Naive thymus-derived CD8-positive, alpha-beta T cell (primary cell): ENCODE measurements at places on chromosomes 1 and 21.
A peak's percentile ranks its signal among the peaks of the same experiment; 100 is the strongest.

GRCh38 chr21:38567335-38567969, 69.2 kb upstream of the ERG start:
- DNase-seq: no peak

DNA sequence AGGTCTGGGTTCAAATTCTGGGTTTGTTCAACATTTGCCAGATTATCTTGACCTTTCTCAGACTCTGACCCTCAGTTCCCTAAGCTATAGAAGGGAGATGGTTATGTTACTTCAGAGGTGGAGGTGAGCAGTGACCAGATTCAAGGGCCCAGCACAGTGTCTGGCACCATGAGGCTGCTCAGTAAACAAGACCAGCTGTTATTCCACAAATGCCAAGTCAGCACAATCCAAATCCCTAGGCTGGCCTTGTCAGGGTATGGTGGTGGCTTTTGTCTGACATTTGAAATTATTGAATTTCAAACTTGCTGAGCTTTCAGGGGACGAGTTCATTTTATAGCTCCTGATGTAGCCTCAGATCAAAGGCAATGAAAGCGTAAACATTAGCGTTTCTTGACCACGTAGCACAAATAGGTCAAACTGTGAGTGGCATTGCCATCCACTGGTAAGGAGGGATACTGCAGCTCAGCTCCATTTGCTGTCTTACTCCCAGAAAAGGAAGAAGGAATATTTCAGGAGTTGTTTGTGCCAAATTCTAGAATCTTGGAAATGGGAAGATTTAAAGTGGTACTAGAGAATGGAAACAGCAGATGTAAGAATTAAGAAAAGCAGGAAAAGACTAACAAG, 94.3 kb upstream of the EDN2 start:
- no peak for DNase-seq

DNA sequence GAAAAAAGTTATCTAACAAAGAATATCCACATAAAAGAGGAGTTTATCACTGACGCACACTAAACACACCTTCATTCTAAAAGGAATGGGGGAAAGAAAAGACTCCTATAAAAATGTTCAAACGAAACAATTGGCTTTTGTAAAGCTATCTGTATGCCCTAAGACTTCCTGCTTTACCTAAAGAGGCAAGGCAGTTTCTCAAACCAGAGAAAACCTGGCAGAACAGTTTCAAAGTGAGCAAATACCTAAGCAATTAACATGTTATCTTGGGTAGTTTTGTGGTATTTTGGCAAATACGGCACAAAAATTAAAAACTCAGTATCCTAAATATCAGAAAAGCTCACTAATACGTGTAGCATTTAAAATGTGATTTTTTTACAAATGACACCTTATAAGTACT, 1.9 kb downstream of the PUM1 start:
- no peak for DNase-seq

GRCh38 chr1:84763912-84764680, 73.8 kb upstream of the SSX2IP start:
- DNase-seq: no peak

DNA sequence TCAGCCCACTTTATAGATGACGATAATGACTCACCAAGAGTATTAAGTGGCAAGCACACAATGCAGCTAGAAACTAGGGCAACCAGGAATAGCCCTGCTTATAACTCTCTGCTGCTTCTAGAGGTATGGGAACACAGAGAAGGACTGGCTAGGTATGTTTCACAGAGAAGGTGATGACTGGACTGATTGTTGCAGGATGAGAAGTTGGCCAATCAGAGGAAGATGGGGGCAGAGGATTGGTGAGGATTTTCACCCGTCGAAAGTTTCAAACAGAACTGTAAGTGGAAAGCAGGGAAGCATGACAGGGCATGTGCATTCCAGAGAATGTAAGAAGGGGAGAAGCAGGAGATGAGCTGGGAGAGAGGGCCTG, 222.4 kb upstream of the JUN start:
- no peak for DNase-seq

- DNase-seq: no peak
These were observed 13.2 kb downstream of the ODF2L start for GRCh38 chr1:86382878-86383277.

- no peak for DNase-seq
These were observed 121.7 kb downstream of the ATF6 start for GRCh38 chr1:161887730-161888287.

DNA sequence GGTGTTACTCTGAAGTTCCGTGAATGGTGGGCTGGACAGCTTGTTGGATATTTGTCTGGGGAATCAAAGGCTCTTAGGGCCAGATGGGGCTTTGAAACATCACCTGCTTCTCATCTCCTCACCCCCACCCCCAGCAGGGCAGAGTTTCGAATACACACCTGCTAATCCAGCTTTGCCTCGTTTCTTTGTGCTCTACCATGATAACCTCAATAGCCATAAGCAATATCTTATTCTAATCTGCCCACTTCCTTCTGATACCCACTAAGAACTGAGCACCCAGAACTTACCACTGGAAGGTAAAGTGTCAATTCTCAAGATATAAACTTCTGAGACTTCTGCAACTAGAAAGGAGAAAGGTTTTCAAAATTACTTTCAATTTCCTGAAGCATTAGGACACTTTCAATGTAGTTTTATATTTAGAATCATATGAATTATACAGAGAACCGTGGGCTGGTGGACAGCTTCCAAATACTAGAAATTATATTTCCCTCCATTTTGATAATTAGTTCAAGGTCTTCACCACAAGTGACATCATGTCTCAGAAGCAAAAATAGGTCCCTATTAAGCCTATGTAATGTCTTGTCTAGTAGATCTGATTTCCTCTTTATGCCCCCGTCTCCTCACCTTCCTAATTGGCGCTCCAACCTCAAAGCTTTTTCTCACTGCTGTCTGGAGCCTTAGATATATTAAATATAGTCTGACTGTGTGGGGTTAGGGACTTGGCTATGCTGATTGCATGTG, 64.4 kb upstream of the NEK2 start:
- peak; percentile 23 for DNase-seq

GRCh38 chr1:116833718-116834117, 76.0 kb upstream of the PTGFRN start:
- DNase-seq: no peak

- no peak for DNase-seq
These were observed 84.4 kb downstream of the PCNX2 start for GRCh38 chr1:233211106-233211505.

DNA sequence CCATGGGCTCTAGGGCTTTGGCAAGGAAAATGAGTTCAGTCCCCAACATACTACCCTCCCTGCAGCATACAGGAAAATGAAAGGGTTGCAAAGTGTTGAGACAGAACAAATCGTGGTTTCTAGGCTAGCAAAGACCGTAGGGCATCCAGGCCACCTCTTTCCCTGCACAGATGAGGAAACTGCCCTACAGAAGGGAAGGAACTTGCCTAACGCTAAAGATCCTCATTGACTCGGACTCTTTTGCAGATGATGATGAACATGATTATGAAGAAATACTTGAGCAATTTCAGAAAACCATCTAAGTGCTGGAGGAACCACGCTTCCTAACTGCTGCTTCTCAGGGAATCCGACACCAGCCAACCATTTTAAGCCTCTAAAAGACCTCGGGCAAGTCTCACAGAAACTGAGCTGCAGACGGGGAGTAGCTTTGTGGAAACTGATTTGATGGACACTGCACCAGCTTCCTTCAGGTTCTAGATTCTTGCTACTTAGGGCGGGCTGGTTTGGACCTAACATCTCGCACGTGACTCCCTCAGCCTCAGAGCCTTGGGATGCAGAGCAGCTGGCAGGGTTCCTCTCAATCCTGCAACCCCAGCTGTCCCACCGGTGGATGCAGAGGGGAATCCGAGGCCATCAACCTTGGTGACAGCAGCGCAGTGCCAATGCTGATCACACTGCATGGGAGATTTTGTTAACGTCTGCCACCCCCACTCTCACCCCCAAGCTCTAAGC, 13.4 kb downstream of the THEMIS2 start:
- no peak for DNase-seq

GRCh38 chr1:3579626-3580025, 31.7 kb downstream of the MEGF6 start:
- no peak for DNase-seq

- DNase-seq: no peak
These were observed 18.1 kb downstream of the SIPA1L2 start for GRCh38 chr1:232611834-232612233.

GRCh38 chr1:119045096-119045746, 57.1 kb upstream of the TBX15 start:
- no peak for DNase-seq

- DNase-seq: no peak
These were observed 95.4 kb upstream of the USP24 start for GRCh38 chr1:55310505-55310971.

GRCh38 chr1:76587212-76587611, 280.1 kb upstream of the ST6GALNAC5 start:
- no peak for DNase-seq

- no peak for DNase-seq
These were observed 17.1 kb upstream of the A3GALT2 start for GRCh38 chr1:33338048-33338439.

DNA sequence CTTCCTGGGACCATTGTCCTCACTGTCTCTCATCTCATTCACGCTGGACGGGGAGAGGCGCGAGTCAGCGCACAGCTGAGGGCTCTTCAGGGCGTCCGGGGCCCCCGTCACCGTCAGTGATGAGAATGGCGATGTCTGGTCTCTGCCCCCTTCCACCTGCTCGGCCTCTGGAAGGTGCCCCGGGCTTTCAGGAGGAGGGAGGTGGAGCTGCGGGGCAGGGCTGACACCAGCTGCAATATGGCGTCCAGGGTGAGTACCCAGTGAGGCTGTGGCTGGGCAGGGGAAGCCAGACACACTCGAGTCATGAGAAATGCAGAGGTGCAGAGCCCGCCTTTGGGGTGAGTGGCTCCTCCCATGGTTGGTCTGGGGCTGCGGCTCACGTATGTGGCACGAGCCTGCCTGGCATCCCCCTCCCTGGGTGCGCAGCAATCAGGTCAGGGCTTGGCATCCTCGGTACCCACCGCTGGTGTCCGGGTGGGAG, 15.1 kb downstream of the MORN1 start:
- DNase-seq: no peak

DNA sequence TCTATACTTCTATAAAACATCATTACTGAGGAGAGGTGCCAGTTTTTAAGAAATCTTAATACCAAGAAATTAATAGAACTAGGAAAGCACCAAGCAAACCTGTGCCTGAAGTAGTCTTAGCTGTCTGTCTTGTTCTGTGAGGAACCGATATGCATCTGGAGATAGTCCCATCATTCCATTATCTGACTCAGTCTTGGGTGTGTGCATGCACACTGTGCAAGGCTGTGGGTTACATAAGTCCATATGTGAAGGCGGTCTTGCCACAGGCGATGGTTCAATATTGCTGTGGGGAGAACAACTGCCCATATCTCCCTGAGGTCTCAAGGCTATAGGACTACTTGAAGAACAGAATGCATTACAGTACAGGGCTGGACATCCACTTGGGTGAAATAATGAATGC, 33.8 kb downstream of the STIL start:
- DNase-seq: no peak

DNA sequence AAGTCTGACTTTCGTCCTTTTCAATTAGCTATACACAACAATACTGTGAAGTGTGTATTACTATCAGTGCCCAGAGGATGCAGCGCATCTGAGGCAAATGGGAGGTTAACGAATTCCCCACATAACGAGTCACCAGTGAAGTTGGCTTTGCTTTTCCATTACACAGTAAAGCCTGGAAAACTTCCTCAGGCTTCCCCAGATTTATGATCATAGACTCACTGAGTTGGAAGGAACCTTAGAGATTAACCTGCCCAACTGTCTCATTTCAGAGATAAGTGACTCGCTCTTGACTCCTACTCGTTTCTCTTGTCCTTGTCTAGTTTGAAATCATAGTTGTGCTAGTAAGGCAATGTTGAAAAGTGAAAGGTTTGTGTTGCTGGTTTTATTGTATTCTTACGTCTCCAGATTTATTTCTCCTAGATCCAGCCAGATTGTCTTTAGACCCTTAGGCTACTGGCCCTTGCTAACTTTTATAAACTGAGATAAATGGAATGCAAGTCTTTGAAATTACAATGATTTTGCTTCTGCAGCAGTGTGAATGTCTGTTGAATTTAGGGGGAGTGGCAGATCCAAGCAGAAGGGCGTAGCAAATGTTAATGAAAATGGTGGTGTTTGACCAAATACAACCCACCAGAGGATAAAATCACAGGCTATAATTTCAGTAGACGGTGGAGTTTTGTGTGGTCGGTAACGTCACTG, 17.3 kb downstream of the S1PR1 start:
- no peak for DNase-seq

DNA sequence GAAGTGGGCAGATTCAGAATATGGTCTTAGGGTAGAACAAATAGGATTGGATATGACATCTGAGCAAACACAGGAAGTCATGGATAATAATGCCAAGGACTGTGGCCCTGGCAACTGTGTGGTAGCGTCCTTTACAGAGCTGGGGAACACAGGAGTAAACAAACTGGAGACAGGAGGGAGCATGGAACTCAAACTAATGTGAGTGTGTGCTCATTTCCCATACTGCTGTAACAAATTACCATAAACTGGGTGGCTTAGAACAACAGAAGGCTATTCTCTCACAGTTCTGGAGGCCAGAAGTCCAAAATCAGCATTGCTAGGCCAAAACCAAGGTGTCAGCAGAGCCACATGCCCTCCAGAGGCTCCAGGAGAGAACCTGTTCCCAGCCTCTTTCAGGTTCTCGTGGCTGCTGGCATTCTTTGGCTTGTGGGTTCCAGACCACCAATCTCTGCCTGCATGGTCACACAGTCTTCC, 106.4 kb downstream of the TGFBR3 start:
- DNase-seq: no peak

DNA sequence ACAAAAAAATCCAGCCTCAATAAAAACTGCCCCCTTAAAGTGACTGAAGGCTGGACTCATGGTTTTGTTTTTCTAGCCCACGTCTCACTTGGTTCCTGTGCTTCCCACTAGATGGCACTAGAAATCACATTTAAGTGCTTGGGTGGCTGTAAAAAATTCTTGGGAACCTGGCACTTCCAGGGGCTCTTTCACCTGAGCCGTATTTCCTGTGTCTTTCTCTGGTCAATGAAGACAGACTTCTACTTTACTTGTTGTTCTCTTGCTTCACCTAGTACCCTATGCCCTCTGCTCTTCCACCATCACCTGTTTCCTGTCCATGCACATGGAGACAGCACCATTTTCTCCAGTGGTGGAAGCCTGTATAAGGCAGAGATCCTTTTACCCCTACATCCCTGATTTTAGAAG, 20.0 kb downstream of the METTL13 start:
- DNase-seq: peak; percentile 26

DNA sequence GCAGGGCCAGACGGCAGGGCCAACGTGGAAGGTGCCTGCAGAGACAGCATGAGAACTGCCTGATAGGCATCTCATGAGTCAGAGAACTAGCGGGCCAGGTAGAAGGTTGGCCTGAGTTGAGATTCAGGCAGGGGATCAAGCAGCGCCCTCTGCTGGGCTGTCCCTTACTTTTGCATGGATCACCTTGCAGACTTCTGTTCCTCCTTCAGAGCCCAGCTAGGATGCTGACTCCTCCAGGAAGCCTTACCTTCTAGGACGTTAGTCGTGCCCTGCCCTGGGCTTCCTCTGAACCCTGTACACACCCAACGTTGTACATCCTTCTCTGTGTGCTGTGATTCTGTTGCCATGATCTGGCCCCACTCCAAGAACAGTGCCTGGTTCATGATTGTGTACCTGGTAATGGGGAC, 231.3 kb upstream of the VAMP3 start:
- no peak for DNase-seq
